Tibial nerve (tissue), 4 donors: ENCODE measurements at places on chromosomes 4 and X. TPM values are rescaled to one million over a fixed set of nuclear protein-coding genes. Genes with fewer than 3 reads are reported as not detected.

The RBM3 gene
- 170 TPM for total RNA-seq

The ALAS2 gene
- 0.30 TPM for total RNA-seq

The CT45A3 gene
- not detected for total RNA-seq

The POLN gene
- total RNA-seq, result 3.7 TPM

The P2RY4 gene
- 0.84 TPM for total RNA-seq

The TRIM61 gene
- total RNA-seq, result 1.0 TPM

The JADE3 gene
- 5.4 TPM for total RNA-seq

The VEGFD gene
- 1.5 TPM for total RNA-seq

The GNRHR gene
- total RNA-seq, result not detected

The CLCN3 gene
- total RNA-seq, result 30.6 TPM

The TMEM154 gene
- total RNA-seq, result 0.90 TPM

The CCDC110 gene
- 0.20 TPM for total RNA-seq

The CT45A5 gene
- total RNA-seq, result not detected

GRCh38 chrX:130885996-130886395 lies 17.0 kb downstream of the ENOX2 start:
- H3K27me3 ChIP-seq, result no peaks in the 10 kb centered on the region
- no peak overlapping the region for H3K4me3 ChIP-seq

- H3K4me3 ChIP-seq, result no peak overlapping the region
- DNase-seq, result no peak
- no peaks in the 10 kb centered on the region for H3K36me3 ChIP-seq
Measured at GRCh38 chr4:125008676-125009075, 296.1 kb upstream of the ANKRD50 start.

GRCh38 chrX:43605351-43605750 lies 50.7 kb upstream of the MAOA start:
- no peak overlapping the region for H3K4me3 ChIP-seq
- no peak overlapping the region for H3K27ac ChIP-seq
- no peaks in the 10 kb centered on the region for H3K27me3 ChIP-seq
- DNase-seq, result no peak

DNA sequence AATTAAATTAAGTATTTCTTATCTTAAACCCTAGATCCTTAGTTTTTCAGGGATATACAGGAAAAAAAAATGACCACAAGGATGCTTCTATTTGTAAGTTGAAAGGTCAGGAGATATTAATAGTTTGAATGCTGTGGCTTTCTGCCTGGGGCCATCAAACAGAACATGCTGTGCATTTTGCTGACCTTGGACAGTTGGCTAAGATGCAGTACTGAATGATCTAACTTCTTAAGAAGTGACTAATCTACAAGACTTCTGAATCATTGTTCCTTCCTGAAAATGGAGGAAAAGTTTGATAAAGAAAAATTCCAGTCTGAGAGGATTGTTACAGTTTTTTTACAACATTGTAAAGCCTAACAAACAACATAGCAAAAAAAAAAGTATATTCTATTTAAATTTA lies 237.8 kb upstream of the JADE1 start:
- H3K36me3 ChIP-seq, result no peaks in the 10 kb centered on the region
- H3K4me3 ChIP-seq, result no peak overlapping the region
- no peak for DNase-seq

- no peaks in the 10 kb centered on the region for H3K36me3 ChIP-seq
- no peaks in the 10 kb centered on the region for H3K27me3 ChIP-seq
- no peaks in the 10 kb centered on the region for H3K4me1 ChIP-seq
Measured at GRCh38 chr4:152158225-152158624, 377.7 kb downstream of the FBXW7 start.

- no peaks in the 10 kb centered on the region for H3K27me3 ChIP-seq
- no peak for DNase-seq
- no peaks in the 10 kb centered on the region for H3K36me3 ChIP-seq
- H3K4me1 ChIP-seq, result peaks cover 40% of the 10 kb centered on the region
- no peak overlapping the region for H3K4me3 ChIP-seq
- H3K27ac ChIP-seq, result no peak overlapping the region
Measured at GRCh38 chr4:101141230-101141629, 206.1 kb downstream of the PPP3CA start.

- no peaks in the 10 kb centered on the region for H3K27me3 ChIP-seq
- H3K27ac ChIP-seq, result no peak overlapping the region
- H3K4me1 ChIP-seq, result no peaks in the 10 kb centered on the region
- DNase-seq, result no peak
Measured at GRCh38 chrX:39445336-39445735, 644.1 kb downstream of the MID1IP1 start.

- H3K4me3 ChIP-seq, result no peak overlapping the region
- no peaks in the 10 kb centered on the region for H3K36me3 ChIP-seq
- no peaks in the 10 kb centered on the region for H3K4me1 ChIP-seq
- H3K27me3 ChIP-seq, result no peaks in the 10 kb centered on the region
Measured at GRCh38 chr4:112938461-112939058, 110.9 kb upstream of the ANK2 start.

DNA sequence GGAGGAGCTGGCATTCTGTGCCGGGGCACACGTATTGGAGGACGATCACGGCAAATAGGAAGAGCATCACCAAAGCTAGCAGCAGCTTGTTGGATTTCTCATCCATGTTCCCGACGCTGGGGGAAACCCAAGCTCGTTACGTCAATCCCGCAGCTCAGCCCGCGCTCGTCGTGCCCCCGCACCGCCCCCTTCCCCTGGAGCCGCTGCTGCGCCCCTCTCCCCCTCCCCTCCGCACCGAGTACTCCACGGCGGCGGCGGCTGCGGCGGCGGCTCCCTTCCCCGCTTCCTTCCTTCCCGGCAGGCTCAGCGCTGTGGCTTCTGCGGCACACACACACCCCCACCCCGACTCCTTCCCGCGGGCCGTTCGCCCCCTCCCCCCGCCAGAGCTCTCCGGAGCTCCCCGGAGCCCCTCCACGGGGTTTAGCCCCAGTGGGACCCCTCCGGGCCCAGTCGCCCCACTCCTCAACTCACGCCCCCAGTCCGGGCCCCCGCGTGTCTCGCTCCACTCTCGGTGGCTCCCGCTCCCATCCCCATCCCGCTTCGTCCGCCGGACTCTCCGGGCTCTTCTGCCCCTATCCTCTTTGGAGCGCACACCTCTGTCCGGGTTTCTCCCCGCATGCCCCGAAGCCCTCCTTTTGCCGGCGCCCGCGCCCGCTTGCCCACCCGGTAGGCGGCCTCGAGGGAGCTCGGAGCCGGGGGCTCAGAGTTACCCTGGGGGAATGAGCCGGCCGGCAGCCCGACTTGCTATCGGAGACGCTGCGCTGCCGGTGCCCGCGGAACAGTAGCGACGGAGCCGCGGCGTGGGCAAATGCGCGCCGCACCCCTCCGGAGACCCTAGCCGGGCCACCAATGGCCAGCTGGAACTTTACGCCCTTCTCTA lies 978 bp downstream of the HS6ST2 start:
- no peaks in the 10 kb centered on the region for H3K27me3 ChIP-seq
- no peak for DNase-seq
- peak overlapping the region; percentile 42 for H3K4me3 ChIP-seq
- no peak overlapping the region for H3K27ac ChIP-seq
- no peaks in the 10 kb centered on the region for H3K36me3 ChIP-seq
- peaks cover 24% of the 10 kb centered on the region for H3K4me1 ChIP-seq

- no peaks in the 10 kb centered on the region for H3K27me3 ChIP-seq
- no peak overlapping the region for H3K27ac ChIP-seq
- H3K4me1 ChIP-seq, result peaks cover 16% of the 10 kb centered on the region
- no peaks in the 10 kb centered on the region for H3K36me3 ChIP-seq
- H3K4me3 ChIP-seq, result no peak overlapping the region
Measured at GRCh38 chr4:122728856-122729255, 3.6 kb upstream of the BBS12 start.

- no peaks in the 10 kb centered on the region for H3K27me3 ChIP-seq
- H3K27ac ChIP-seq, result no peak overlapping the region
Measured at GRCh38 chr4:186514271-186514950, 41.0 kb downstream of the MTNR1A start.

DNA sequence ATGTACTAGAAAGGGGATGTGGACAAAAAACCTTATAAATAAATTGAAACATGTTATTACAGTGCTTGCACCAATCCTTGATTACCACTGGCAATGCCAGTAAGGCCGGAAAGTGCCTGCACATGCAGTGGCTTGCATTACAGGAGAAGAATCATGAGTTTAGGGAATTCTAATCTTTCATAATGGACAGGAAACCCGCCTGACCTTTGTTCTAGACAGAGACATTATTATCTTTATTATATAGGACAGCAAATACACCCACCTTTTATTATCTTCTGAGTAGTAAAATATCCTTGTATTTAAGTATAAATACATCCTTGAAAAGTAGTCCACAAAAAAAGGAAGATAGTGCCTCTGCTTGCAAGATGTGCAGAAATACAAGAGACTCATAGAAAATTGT lies 379.9 kb upstream of the LCORL start:
- H3K27me3 ChIP-seq, result no peaks in the 10 kb centered on the region
- DNase-seq, result no peak
- no peak overlapping the region for H3K27ac ChIP-seq
- no peaks in the 10 kb centered on the region for H3K36me3 ChIP-seq
- H3K4me3 ChIP-seq, result no peak overlapping the region

DNA sequence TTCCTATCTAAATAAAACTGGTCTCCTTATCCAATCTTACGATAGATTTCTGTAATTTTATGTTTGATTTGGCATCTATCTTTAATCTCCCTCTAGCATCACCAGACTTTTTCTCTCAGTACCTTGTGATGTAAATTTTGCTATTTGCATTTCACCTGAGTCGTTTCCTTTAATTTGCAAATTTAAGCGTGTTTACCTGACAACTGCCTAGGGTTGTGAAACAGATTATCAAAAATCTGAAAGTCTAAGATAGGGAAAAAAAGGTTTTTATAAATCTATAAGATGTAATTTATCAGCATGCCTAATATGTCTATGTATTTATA lies 39.4 kb upstream of the TMPRSS11E start:
- no peak for DNase-seq
- no peak overlapping the region for H3K27ac ChIP-seq
- H3K27me3 ChIP-seq, result no peaks in the 10 kb centered on the region
- H3K36me3 ChIP-seq, result no peaks in the 10 kb centered on the region

DNA sequence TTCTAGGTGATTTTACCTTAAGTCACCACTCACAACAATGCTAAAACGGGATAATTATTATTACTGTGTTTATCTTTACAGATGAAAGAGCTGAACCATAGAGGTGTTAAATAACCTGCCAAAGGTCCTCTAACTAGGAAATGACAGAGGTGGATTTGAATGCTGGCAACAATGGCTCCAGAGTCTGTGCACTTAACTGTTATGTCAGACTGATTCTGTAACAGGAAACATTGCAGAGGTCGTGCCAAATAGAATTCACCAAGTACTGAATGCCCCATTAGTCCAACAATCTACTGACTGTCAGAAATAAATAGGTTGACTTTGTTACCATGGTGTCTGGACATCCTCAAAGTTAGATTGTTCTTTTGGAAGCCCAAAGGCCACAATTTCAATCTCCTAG lies 20.9 kb upstream of the USP27X start:
- no peak for DNase-seq
- H3K4me3 ChIP-seq, result no peak overlapping the region
- no peaks in the 10 kb centered on the region for H3K27me3 ChIP-seq
- H3K36me3 ChIP-seq, result no peaks in the 10 kb centered on the region

GRCh38 chrX:31670245-31670644 lies 598.4 kb upstream of the FTHL17 start:
- H3K4me3 ChIP-seq, result no peak overlapping the region
- no peak overlapping the region for H3K27ac ChIP-seq
- no peaks in the 10 kb centered on the region for H3K27me3 ChIP-seq
- no peak for DNase-seq
- H3K4me1 ChIP-seq, result no peaks in the 10 kb centered on the region

GRCh38 chr4:123559955-123560871 lies 163.6 kb downstream of the SPRY1 start:
- H3K27me3 ChIP-seq, result no peaks in the 10 kb centered on the region
- H3K4me3 ChIP-seq, result no peak overlapping the region
- H3K27ac ChIP-seq, result no peak overlapping the region
- H3K36me3 ChIP-seq, result no peaks in the 10 kb centered on the region
- H3K4me1 ChIP-seq, result no peaks in the 10 kb centered on the region
- DNase-seq, result no peak
